Cerebellar nuclear complex (tissue), 1 donor: ENCODE measurements at places on chromosomes 12 and 14.

DNA sequence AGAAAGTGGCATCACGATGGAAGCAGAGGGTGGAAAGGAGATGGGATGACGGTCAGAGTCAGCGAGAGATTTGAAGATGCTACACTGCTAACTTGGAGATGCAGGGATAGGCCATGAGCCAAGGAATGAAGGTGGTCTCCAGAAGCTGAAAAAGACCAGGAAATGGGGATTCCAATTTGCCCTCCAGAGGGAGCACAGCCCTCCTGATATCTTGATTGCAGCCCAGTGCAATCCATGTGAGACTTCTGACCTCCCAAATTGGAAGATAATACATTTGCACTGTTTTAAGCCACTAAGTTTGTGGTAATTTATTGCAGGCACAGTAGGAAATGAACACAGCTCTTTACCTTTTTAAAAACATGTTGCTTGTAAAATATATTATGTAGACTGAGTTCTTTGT is 549.5 kb downstream of the VRK1 start:
- DNase-seq, result no peak

DNA sequence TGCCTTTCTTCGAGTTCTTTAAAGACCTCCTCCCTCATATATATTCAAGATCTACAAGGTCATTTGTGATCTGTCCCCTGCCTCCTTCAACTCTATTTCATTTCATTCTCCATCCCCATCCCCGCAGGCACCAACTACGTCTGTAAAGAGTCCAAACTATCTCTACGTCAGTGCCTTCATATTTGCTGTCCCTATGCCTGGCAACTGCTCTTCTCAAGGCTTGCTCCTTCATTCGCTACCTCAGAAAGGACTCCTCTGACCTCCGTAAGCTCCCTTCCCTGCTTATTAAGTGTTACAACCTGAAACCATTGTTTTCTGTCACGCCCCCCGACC is 650 bp downstream of the LLPH start:
- DNase-seq, result no peak

DNA sequence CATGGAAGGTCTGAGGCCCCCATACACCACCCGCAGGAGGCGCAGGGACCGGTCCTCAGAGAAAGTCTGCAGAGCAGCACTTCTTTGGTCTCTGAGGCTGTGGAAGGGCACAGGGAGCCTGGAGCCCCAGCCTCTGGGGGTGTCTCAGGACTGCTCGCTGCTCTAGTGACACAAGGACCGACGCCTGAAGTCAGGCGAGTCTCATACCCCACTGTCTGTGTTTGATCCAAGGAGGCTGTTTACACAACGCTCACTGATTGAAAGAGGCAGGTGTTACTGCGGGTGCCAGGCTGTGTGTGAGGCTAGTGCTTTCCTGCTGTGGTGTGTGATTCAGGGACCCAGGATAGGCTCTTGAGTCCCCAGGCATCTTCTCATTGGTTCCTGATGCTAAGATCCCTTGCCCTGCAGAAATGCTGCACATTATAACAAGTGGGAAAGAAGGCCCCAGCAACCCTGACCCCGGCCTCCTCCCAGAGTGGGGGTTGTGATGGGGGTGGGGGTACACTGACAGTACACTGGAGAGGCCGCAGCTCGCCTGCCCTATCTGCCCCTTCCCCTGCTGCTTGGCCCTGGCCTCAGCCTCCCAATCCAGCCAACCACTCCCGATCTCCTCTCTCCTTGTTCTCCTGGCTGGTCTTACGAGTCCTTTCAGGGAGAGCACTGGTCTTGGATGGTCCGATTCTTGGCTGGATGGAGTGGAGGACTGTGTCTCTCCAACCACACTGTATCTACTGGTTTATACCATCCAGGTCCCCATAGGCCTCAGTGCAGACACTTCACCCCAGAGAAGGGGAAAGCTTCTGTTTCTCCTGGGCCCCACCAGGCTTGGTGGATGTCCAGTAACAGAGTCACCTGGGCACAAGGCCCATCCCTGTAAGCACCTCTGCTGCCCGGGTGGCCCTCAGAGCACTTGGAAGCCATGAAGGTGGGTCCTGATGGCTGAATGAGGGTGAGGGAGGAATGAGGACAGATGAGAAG is 6.6 kb downstream of the CACNA2D4 start:
- DNase-seq, result no peak

- no peak for DNase-seq
These were observed 608 bp downstream of the PTGES3 start for GRCh38 chr12:56687223-56688128.

GRCh38 chr12:59404109-59404650 is 191.6 kb upstream of the SLC16A7 start:
- DNase-seq, result no peak

- no peak for DNase-seq
These were observed 53.2 kb downstream of the ATG2B start for GRCh38 chr14:96309896-96310330.

DNA sequence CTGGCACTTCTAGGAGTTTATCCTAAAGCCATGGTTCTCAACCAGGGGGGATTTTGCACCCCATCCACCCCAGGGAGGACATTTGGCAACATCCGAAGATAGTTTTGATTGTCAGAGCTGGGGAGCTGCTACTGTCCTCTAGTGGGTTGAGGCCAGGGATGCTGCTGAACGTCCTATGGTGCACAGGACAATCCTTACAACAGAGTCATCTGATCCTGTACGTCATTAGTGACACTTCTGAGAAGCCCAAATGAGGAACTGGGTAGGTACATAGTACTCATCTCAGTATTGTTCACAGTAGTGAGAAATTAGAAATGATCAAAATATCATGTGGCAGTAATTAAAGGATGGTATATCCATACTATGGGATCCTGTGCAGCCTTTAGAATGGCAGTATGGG is 185.1 kb downstream of the CHST11 start:
- DNase-seq, result no peak

DNA sequence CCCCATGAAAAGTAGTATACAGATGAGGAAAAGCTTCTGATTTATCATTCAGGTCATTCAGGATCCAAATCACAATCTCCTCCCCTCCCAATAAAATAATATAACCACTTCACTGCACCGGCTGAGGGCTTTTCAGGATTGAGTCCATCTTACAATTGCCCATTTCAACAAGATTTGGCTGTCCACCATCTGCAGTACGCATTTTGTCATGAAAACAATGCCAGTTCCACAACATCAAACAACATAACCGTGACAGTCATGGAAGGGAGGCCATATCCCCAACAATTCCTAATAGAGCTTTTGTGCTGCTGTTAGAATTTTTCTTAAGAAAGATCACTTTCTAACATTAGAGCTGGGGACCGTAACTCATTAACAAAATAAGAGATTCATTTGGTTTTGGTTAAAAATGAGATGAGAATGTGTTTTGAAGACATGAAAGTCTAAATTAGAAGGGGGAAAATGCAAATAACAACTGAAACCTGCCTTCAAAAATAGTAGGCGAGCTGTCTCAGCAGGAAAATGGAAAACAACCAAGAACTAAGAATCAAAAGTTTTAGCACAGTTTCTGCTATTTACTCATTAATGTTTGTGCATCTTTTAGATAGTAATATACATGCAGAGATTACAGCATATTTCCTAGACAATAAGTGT is 38.3 kb upstream of the TMTC2 start:
- DNase-seq, result no peak

- DNase-seq, result no peak
These were observed 163.1 kb upstream of the IFNG-AS1 start for GRCh38 chr12:67826148-67826547.

- no peak for DNase-seq
These were observed 83.2 kb upstream of the HMGA2 start for GRCh38 chr12:65740873-65741600.

GRCh38 chr14:29350496-29350895 is 577.2 kb downstream of the PRKD1 start:
- DNase-seq, result no peak

DNA sequence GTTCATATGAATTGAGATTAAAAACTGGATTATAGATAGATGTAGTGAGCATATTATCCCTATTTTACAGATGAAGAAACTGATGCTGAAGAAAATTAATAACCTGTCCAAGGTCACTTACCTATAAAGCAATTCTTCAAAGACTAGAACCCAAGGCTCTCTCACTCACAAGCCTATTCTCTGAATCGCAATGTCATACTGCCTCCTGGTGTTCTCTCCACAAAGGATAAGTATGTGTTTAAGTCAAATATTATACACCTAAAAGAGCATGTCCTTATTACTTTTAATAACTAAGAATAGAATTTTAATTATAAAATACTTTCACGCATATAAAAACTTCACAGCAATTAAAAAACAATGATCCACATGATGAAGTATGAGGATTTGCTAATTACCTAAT is 721.3 kb upstream of the USP15 start:
- DNase-seq, result no peak

DNA sequence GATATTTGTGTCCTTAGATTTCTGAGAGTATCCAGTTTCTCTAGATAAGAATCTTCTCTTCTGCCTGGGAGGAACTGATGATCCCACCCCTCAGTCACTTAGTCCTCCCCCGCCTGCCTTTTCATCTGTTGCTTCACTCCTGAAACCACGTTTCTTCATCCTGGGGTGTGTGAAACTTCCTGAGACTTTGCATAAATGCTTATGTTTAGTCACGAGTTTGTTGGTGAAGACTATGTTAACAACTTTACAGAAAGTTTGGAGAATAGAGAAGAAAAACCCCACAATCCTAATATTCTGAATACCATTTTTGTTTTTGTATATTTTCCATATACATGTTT is 33.2 kb downstream of the MARK3 start:
- no peak for DNase-seq

GRCh38 chr14:85471744-85472143 is 58.2 kb upstream of the FLRT2 start:
- DNase-seq, result no peak

DNA sequence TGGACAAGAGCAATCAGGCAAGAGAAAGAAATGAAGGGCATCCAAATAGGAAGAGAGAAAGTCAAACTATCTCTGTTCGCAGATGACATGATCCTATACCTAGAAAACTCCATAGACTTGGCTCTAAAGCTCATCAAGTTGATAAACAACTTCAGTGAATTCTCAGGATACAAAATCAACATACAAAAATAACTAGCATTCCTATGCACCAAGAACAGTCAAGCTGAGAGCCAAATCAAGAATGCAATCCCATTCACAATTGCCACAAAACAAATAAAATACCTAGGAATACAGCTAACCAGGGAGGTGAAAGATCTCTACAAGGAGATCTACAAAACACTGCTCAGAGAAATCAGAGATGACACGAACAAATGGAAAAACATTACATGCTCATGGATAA is 417.5 kb upstream of the ATP2B1 start:
- no peak for DNase-seq

GRCh38 chr14:52690983-52691760 is 4.2 kb downstream of the ERO1A start:
- DNase-seq, result no peak

- no peak for DNase-seq
These were observed 30.0 kb downstream of the GALNT4 start for GRCh38 chr12:89494411-89495231.

GRCh38 chr12:108455706-108456105 is 59.4 kb upstream of the FICD start:
- DNase-seq, result no peak

DNA sequence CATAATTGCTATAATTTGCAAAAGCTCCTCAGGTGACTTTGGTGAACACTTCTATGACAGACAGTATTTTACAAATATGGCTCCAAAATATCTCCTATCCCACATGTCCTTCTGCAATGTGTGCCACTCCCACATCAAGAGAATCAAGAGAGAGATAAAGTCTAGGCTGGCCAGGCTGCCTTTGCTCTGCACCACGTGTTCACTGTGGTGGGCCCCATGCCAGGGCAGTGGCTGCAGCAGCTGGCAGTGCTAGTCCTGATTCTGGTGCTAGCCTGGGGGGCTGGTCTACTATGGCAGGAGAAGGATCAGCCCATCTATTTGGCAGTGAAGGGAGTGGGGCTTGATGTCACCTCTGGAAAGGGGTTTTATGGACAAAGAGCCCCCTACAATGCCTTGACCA is 86.3 kb downstream of the DRAM1 start:
- DNase-seq, result no peak

DNA sequence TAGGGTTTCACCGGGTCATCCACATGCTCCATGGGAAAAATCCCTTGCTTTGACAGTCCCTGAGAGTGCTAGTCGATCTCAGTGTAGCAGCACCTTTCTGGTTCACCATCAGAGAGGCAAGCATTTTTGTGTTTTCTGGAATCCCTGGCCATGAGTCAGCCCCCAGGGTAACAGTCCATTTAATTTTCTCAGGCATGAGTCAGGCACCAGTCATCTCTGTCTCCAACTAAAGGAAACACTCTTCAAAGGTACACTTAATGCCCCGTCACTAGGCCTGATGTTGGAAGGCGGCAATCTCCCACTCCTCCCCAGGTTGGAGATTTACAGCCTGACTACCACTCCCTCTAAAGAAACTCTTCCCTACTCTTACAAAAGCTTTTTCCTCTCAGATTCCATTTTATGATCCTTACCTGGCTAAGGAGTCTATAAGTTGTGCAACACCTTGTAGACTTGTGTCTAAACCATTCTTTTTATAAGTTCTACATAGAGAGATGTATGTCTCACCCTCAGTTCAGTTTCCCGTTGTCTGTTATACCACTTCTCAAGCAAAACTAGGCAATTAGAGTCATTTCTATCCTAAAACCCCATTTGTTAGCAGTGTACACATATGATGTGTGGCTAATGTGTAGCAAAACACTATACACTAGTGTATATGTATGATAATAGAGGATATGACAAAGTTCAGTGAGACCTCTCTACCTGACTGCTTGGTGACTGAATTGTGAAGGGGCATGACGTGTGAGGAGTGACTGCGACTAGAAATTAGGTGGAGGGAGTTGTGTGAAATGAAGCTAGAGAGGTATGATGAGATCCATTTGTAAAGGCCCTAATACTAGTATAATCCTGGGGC is 24.6 kb downstream of the TMEM19 start:
- no peak for DNase-seq

DNA sequence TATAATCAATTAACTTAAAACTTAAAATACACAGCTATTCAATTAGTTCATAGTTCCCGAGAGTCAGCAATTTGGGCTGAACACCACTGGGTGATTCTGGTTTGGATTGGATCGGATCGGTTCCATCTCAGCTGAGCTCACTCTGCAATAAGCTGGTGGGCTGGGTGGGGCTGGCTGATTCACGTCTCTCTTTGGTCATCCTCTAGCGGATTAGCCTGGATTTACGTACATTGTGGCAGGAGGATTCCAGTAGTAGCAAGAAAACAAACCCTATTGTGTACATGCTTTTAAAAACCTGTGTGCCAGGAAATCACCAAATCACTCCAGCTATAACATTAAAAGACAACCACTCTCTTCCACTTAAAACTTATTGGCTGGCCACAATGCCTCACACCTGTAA is 3.2 kb upstream of the CLEC4C start:
- no peak for DNase-seq

GRCh38 chr14:91870001-91870400 is 2.7 kb upstream of the TC2N start:
- DNase-seq, result no peak

GRCh38 chr12:75162845-75163244 is 46.8 kb downstream of the KCNC2 start:
- no peak for DNase-seq

DNA sequence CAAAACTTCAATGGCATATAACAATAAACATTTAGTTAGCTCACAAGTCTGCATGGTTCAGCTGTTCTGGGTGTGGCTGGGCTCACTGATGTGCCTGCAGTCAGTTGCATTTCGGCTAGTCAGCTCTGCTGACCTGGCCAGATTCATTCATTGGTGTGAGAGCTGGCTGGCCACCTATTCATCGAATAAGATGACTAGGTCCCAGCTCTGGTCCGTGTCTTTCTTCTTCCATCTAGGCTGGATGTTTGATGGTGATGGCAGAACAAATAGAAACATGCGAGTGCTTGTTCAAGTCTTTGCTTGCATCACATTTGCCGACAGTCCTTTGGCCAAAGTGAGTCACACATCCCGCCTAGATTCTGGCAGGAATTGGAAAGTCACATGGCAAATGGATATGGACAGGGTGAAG is 203.3 kb upstream of the CRY1 start:
- DNase-seq, result no peak
